ENCODE measurements at places on chromosomes 4 and X.

GRCh38 chr4:151689211-151689991 is 71.4 kb downstream of the GATB start:
- DNase-seq = no peak

- DNase-seq = no peak
Observed at GRCh38 chrX:155841232-155841631, 39.9 kb upstream of the VAMP7 start.

GRCh38 chrX:111444881-111445280 is 32.9 kb upstream of the DCX start:
- no peak for DNase-seq

DNA sequence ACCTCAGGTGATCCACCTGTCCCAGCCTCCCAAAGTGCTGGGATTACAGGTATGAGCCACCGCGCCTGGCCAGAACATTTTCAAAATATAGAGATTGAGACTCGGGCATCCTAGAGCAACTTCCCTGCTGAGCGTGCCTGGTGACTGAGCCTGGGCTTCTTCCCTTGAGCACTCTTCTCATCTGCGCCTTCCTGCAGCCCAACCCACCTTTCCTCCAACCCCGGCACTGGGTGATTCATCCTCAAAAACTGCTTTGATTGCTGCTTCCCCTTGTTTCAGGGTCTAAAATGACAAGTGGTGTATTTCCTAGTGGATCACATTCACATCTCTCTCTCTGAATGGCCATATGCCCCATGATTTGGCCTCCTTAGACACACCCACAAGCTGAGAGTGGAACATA is 37.8 kb downstream of the PHKA2 start:
- DNase-seq = no peak

GRCh38 chrX:134671294-134671693 is 13.0 kb upstream of the PLAC1 start:
- DNase-seq = no peak

DNA sequence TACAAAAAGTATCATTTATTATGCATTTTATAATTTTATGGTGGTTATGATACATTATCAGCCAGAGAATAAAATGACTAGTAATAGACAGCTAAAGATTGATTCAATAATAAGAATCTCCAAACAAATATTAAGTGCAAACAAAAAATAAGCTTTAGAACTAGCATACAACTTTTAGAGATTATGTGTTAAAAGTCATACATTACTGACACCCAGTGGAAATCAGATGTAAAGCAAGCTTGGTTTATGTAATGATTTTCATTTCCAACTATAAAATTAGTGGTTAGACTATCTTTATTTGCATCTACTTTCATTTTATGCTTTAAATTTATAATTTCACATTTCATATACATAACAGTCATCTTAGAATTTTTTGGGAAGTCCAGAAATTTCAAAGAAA is 57.7 kb downstream of the IL13RA2 start:
- peak; percentile 43 for DNase-seq

Measured in fibroblast of mammary gland (primary cell).